Right atrium auricular region (tissue), 2 donors: ENCODE measurements at places on chromosomes 5 and 9. TPM values are rescaled to one million over a fixed set of nuclear protein-coding genes. Genes with fewer than 3 reads are reported as not detected.

DNA sequence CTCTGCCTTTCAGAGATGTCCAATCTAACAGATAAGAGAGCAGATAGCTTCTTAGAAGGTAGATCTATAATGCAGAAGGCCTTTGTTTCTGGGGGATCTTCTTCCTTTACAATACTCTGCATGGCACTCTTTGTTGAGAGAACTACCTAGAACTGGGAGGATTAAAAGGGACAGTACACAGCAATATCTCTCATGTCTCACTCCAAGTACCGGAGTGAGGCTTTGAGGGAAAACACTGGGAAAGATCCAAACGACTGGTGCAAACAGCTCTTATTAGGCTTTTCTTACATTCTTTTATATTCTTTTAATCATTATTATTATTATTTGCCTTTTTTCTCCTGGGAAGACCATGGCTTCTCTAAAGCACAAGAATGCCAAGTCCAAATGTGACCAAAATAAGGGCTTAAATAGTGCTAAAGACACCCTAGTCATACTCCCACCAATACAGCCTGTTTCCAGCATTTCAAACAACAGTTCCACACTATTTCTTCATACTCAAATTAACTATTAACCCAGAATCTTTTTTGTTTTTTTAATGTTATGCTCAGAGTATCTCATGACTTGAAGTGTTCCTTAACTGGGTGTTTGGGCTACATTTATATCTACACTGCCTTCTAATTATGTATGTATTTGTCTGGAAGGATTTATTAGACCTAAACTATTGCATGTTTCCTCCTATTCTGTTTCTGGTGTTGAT is 52.7 kb downstream of the ABHD17B start:
- no peak for DNase-seq

DNA sequence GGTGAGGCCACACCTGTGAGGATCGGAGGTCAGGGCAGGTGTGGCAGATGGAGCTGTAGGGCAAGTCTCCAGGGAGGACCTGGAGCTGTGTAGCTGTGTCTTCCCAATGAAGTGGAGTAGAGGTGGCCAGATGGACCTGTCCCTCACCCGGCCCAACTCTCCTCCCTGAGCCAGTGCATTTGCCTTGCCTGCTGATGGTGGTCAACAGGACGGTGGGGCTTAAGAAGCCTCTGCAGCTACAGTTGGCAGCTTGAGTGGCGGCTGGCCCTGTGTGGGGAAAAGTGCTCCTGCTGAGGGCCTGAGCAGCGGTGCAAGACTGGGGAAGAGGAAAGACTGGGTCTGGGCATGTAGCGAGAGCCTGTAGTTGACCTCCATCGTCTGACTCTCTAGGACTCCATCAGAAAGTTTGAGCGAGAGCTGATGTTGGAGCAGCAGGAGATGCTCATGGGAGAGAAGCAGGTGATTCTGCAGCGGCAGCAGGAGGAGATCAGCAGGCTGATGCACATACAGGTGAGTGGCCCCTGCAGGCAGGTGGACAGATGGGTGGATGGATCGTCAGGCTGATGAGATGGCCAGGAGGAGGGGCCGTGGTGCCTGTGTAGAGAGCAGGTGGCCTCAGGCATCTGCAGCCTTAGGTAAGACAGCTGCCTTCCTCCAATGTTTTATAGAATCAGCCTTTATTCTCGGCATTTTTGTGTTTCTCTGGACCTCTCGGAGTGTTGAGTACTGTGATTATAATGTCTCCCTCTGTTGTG is 24.9 kb downstream of the PITX1 start:
- DNase-seq, result no peak

Gene CARTPT
- total RNA-seq, result not detected

DNA sequence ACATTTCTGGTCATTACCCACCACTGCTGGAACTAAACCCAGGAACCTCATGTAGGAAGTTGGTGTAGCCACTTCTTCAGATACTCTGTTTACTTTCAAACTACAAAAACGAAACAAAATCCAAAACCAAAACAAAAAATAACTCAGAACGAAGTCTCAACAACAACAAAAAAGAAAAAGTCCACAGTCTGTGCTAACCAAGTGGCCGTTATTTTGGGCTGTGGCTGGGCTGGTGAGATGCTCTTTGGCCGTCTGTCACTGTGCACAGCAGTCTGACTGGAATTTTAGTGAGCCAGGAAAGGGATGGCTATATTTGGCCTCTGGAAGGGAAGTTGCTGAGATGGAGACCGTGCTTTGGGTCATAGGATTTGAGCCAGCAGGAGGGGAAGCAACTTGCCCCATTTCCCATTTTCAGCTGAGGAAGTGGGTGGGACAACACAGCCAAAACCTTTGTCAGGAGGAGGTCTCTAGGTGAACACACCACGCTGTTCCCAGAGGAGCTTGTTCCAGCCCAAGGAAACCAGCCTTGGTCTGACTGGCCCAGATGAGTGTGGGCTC is 334.1 kb downstream of the ZSWIM6 start:
- no peak for DNase-seq

Gene AP3S1
- total RNA-seq, result 63.4 TPM

- no peak for DNase-seq
Observed at GRCh38 chr5:176915906-176916305, 16.8 kb upstream of the HK3 start.

DNA sequence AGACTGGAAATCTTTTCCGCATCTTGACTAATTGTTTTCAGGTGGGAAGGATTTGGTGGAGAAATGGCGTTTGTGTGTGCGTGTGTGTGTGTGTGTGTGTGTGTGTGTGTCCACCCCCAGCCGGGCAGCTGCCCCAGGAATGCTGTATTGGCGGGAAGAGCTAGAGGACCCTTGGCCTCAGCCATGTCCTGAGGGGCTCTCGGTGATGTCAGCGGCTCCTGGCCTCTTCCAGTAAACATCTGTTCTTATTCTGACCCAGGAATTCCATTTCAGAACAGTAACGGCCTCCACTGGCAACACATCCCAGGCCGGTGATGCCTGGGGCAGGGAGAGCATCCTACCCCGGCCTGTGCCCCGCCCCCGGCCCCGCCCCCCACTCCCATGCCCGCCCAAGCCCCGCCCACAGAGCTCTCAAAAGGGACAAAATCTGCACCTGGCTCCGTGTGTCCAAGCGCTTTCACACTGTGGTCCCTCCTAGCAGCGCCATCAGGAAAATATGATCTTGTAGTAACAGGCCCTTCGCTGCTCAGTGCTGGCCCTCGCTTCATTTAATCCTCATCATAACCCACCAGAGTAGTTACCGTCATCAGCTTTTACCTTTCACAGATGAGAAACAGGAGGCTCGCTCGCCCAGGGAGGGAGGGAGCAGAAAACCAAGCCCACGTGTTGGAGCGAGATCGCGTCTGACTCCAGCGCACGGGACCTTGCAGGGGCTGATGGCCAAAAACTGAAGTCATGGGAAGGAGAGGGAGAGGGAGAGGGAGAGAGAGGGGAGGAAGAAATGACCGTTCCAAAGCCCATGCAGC is 18.9 kb downstream of the ADAMTS2 start:
- DNase-seq, result peak; percentile 84

DNA sequence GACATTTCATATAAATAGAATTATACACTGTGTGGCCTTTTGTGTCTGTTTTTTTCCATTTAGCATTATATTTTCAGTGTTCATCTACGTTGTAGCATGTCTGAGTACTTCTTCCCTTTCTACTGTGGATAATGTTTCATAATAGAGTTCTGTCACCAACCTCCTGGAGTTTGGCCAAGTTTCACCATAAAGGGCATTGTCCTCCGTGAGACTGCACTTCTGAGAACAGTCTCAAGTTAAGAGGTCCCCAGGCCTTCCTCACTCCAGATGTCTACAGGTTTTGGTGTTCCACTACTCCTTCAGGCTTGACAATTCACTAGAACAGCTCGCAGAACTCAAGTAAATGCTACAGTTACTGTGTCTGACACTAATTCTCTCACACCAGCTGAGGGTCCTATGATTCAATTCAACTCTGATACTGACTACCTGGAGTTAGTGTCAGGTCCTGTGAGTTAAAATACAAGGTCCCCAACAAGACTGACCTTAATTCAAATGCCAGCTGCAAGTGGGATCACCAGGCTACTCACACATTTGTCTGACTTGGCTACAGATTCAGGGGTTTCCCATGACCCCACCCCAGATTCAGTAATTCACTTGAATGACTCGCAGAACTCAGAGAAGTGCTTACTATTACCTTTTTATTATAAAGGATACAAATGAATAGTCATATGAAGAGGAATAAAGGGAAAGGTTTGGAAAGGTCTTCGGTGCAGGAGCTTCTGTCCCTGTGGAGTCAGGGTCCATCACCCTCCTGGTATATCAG is 31.1 kb downstream of the SLC35A4 start:
- DNase-seq, result no peak

GRCh38 chr5:116315531-116315930 is 230.7 kb downstream of the COMMD10 start:
- DNase-seq, result no peak

- no peak for DNase-seq
Observed at GRCh38 chr5:2752059-2752820, 763 bp upstream of the IRX2 start.

GRCh38 chr9:976943-977837 is 735 bp downstream of the DMRT3 start:
- no peak for DNase-seq

Gene IL9
- total RNA-seq, result not detected

DNA sequence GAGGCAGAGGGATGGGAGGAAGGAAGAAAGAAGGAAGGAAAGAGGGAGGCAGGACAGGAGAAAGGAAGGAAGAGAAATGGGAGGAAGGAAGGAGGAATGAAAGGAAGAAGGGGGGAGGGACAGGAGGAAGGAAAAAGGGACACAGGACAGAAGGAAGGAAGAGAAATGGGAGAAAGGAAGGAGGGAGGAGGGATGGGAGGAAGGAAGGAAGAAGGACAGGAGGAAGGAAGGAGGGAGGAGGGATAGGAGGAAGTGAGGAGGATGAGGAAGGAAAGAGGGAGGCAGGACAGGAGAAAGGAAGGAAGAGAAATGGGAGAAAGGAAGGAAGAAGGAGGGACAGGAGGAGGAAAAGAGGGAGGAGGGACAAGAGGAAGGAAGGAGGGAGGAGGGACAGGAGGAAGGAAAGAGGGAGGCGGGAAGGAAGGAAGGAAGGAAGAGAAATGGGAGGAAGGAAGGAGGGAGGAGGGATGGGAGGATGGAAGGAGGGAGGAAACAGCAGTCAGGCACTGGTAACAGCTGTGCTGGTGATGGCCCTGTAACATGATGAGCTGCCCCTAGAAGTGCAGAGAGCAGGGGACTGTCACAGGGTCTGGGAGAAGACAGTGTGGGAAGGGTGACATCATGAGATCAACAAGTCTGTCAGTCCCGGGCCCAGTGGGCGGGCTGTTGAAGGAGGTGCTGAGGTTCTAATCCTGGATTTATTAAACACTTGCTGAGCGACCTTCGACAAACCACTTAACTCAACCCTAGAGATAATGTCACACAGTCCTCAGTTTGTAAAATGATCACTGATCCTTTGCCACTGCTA is 10.7 kb upstream of the IRX1 start:
- no peak for DNase-seq

Gene EIF4E1B
- total RNA-seq, result not detected

DNA sequence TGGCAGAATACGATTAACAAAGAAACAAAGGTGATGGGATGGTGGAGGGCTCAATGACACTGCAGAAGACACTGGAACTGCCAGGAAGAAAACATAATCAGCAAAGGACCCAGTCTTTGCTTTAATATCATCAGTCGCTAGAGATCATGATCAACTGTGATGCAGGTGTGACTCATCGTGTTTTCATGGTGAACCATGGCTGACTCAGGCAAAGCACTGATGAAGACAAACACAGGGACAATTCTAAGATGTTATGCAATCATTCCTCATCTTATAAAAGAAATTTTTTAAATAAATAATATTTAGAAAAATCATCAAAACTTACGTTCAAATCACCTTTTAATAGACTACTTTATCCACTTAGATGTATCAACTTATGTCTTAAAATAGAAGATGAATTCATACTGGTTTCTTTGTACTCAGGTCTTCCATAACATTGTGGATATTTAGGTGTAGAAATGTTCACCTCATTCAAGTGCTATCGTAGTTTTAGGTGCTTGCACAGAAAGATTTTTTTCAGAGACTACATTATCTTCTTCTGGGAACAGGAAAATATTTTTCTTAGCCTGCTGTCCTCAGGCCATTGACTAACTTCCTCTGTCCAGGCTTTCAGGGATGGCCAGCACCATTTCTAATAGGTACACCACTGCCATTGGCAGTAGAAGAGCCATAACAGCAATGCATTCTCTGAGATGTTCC is 673.4 kb upstream of the MEF2C start:
- DNase-seq, result no peak

Gene TLR4
- total RNA-seq, result 13.4 TPM

DNA sequence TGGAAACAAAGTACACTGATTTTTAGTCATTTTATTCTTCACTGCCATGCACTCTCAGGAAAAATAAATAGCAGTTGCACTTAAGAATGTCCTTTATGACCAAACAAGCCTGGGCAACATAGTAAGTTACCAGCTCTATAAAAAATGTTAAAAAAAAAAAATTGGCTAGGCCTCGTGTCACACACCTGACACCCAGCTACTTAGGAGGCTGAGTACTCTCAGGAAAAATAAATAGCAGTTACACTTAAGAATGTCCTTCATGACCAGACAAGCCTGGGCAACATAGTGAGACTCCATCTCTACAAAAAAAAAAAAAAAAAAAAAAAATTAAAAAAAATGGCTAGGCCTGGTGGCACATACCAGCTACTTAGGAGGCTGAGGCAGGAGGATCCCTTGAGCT is 304.6 kb downstream of the SLCO4C1 start:
- DNase-seq, result no peak

DNA sequence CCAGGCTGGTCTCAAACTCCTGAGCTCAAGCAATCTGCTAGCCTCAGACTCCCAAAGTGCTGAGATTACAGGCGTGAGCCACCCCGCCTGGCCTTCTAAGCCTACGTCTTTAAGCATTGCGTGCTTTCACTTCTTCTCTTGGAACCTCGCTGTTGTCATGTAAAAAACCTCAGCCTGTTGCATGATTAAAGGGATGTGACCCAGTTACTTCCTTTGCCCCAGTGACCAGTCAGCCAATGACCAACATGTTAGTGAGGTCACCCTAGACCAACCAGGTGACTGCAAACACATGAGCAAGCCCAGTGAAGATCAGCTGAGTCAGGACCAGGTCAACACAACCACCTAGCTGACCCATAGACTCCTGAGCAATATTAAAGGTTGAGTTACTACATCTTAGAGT is 10.5 kb downstream of the KIF4B start:
- no peak for DNase-seq

Gene CYLC2
- total RNA-seq, result not detected

Gene SHOC1
- total RNA-seq, result not detected

GRCh38 chr9:10055886-10056395 is 556.9 kb downstream of the PTPRD start:
- DNase-seq, result no peak

DNA sequence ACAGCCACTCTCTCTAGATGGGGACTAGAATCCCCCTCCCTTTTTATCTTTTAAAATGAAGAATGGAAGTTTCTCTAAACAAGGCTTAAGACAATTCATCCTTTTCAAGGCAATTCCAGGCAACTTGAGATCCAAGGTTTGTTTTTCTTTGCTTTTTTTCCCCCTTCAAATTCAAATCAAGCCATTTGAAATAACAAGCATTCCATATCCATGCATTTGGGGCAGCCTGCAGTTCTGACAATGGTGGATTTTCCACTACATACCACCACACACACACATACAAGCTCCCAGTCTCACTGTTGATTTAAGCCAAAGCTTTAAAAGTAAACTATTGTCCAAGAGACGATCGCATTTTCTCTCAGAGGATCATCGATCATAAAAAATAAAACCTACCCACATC is 424 bp downstream of the INSYN2B start:
- no peak for DNase-seq
